ENCODE measurements at places on chromosomes 4 and X. TPM values are rescaled to one million over a fixed set of nuclear protein-coding genes. Genes with fewer than 3 reads are reported as not detected.

MAB21L2 gene
- not detected for total RNA-seq

NLGN4X gene
- 0.13 TPM for total RNA-seq

HTRA3 gene
- 0.26 TPM for total RNA-seq

CFP gene
- 0.26 TPM for total RNA-seq

DIPK2B gene
- not detected for total RNA-seq

F11 gene
- not detected for total RNA-seq

USP26 gene
- total RNA-seq = not detected

TLR8 gene
- not detected for total RNA-seq

ATP11C gene
- total RNA-seq = 10.0 TPM

MSX1 gene
- total RNA-seq = under 0.01 TPM

DKK2 gene
- total RNA-seq = not detected

ATP2B3 gene
- not detected for total RNA-seq

ERCC6L gene
- under 0.01 TPM for total RNA-seq

TADA2B gene
- 12.1 TPM for total RNA-seq

SMIM10L2A gene
- total RNA-seq = 3.8 TPM

TCP11X2 gene
- not detected for total RNA-seq

RPS3A gene
- 3,491 TPM for total RNA-seq

RASSF6 gene
- total RNA-seq = 7.4 TPM

FAM9C gene
- total RNA-seq = not detected

HMX1 gene
- total RNA-seq = not detected

HEPH gene
- under 0.01 TPM for total RNA-seq

WDR17 gene
- total RNA-seq = 0.13 TPM

NXF2 gene
- total RNA-seq = not detected

PLAC8 gene
- total RNA-seq = 4.4 TPM

ASB5 gene
- not detected for total RNA-seq

SSX2B gene
- total RNA-seq = not detected

PNMA5 gene
- total RNA-seq = not detected

TMEM271 gene
- not detected for total RNA-seq

FBXL5 gene
- 102 TPM for total RNA-seq

FAM9B gene
- not detected for total RNA-seq

CPE gene
- 48.3 TPM for total RNA-seq

BEND4 gene
- not detected for total RNA-seq

PRSS48 gene
- total RNA-seq = not detected

BRS3 gene
- total RNA-seq = not detected

UNC5C gene
- total RNA-seq = not detected

IL13RA1 gene
- total RNA-seq = 25.0 TPM

GPRIN3 gene
- not detected for total RNA-seq
